Epithelial cell of prostate (primary cell): ENCODE measurements at places on chromosomes 6 and 20.
A peak's percentile ranks its signal among the peaks of the same experiment; 100 is the strongest.

DNA sequence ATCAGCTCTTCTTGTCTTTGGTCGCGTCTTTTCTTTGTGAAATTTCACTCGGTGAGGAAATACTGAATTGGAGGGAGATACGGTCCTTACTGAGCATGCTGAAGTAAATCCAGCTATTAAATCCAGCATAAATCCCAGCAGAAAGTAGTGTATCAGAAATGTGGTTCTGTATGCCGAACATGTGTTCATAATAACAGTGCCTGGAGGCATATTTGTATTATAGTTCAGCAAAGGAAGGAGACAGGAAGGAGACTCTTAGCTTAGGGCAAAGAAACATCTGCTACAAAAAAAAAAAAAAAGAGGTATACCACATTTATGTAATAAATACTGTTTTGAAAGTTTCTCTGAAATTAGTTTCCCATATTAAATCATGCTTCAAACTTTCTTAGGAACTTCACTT, 211.8 kb downstream of the PLCB4 start:
- no peak for DNase-seq

- DNase-seq: no peak
These were observed 65.9 kb upstream of the SLC22A23 start for GRCh38 chr6:3522561-3523260.

GRCh38 chr6:73041051-73041450, 184.2 kb downstream of the KHDC1L start:
- no peak for DNase-seq

GRCh38 chr6:110520992-110521543, 44.7 kb upstream of the SLC22A16 start:
- DNase-seq: no peak

GRCh38 chr20:46004889-46005473, 3.7 kb upstream of the MMP9 start:
- peak; percentile 41 for DNase-seq

DNA sequence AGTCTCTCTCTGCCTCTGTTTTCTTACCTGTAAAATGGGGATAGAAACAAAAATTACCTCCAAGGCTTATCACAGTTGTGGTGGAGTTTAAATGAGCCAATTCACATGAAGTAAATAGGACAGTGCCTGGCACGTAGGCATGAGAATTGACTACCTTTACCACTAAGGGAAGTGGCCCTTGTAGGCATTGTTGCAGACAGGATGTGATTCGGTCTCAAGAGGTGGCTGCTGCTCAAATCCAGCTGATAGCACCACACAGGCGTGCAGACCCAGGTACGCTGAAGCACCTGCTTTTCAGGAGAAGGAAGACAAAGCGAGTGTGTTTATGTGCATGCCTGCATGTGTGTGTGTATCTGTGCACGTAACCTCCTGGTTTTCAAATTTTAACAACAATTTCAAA, 108.6 kb downstream of the EYA2 start:
- DNase-seq: no peak

- DNase-seq: no peak
These were observed 55.1 kb downstream of the CEBPB start for GRCh38 chr20:50245498-50246366.

GRCh38 chr20:6769903-6770785, 2.7 kb downstream of the BMP2 start:
- DNase-seq: no peak

DNA sequence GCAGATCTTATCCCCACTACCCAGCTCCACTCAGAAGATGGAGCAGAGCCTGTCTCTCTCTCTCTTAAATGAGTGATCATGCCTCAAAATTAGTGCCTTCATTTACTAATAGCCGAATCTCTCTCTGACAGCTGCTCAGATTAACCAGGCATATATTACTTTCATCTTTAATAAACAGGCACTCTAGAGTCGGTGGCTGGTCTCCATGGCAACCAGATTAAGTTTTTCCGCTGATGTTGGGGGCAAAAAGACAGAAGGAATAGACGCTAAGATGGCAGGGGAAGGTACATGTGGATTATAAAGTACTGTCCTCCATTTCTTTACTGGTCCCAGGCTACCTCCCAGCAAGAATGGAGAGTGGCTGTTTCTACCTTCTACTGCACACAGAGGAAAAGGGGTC, 121.6 kb downstream of the QRSL1 start:
- DNase-seq: no peak

- no peak for DNase-seq
These were observed 156.8 kb upstream of the RIN2 start for GRCh38 chr20:19601126-19601810.

- DNase-seq: no peak
These were observed 13.8 kb downstream of the ADA start for GRCh38 chr20:44637522-44638372.

- DNase-seq: no peak
These were observed 45.2 kb upstream of the PAK5 start for GRCh38 chr20:9884061-9884460.

- no peak for DNase-seq
These were observed 613.1 kb downstream of the PKHD1 start for GRCh38 chr6:51474022-51474975.

GRCh38 chr20:57655809-57656155, 35.6 kb upstream of the ZBP1 start:
- DNase-seq: no peak

- no peak for DNase-seq
These were observed 40.7 kb downstream of the DACT2 start for GRCh38 chr6:168278904-168279303.

GRCh38 chr6:22411376-22412105, 114.7 kb upstream of the PRL start:
- no peak for DNase-seq
